ENCODE measurements at places on chromosomes 1 and 21.

DNA sequence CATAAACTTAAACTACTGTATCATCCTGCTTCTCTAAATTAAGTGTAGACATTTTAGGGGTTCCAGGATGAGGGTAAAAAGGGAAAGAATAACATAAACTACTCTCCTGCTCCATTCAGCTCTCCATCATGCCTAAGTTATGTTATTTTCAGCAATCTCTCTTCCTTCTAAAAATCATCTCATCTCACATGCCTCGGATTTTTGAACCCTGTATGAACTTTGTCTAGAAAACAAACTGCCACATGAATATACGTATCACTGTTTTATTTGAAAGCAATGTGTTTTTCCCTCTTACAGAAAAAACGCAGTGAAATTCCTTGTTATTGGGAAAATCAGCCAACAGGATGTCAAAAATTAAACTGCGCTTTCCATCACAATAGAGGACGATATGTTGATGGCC is 32.6 kb downstream of the ZBED6 start:
- DNase-seq = no peak

GRCh38 chr1:203169770-203170520 is 5.7 kb downstream of the MYBPH start:
- DNase-seq = no peak

- peak; percentile 55 for DNase-seq
Measured at GRCh38 chr1:19582318-19582717, 61.8 kb upstream of the NBL1 start.

DNA sequence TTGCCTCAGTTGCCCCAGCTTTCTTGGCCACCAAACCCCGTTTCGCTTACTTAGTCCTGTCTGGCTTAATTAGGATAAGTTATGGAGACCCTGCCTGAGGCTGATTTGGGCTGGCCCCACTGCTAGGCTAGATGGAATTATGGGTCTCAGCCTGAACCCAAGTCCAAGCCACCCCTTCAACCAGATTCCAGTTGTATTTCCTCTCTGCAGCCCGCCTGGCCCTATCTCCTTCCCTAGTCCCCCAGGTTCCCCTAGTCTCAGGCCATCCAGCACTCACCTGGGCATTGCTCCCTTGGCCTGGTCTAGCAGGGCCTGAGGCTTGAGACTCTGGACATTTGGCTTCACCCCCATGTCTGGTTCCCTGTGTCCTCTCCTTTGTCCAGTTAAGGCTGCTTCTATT is 111.7 kb upstream of the IPO9 start:
- DNase-seq = no peak

GRCh38 chr1:176765608-176766007 is 302.6 kb downstream of the PAPPA2 start:
- DNase-seq = no peak

- no peak for DNase-seq
Measured at GRCh38 chr1:33460947-33461629, 11.4 kb upstream of the ZSCAN20 start.

DNA sequence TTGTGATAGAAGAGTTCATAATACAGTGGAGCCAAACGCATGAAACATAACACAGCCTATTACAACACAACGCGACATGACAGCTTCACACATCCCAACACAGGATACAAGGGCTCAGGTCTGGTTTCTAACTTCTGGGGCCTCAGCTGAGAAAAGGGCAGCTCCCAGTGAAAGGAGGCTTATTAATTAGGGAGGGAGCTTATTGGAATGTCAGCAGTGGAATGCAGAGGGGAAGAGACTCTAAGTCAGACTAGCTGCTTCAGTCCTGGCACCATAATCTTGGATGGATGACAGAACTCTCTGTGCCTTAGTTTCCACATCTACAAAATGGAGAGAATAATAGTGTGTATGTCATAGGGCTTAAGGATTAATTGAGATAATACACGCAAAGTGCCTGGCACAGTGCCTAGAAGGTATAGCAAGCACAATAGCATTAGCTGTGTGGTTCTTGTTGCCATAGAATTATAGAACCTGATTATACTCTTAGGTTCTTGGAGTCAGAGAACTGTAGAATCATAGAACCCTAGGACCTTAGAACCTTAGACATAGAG is 22.7 kb upstream of the SLC2A1 start:
- no peak for DNase-seq

DNA sequence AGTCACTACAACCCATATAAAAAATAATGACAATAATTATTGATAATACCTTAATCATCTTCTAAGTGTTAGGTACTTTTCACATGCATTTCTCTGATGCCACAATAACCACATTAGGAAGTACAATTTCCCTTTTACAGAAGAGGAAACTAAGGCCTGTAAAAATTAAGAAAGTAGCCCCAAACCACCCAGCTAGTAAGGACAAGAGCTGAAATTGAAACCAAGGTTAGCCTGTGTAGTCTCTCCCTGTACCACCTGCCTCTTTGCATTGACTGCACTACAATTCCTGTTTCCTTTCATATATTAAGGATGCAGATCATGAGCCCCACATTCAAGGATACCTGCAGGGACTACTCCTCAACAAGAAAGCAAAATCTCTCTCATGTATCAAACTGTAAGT is 288.8 kb downstream of the GPATCH2 start:
- no peak for DNase-seq

DNA sequence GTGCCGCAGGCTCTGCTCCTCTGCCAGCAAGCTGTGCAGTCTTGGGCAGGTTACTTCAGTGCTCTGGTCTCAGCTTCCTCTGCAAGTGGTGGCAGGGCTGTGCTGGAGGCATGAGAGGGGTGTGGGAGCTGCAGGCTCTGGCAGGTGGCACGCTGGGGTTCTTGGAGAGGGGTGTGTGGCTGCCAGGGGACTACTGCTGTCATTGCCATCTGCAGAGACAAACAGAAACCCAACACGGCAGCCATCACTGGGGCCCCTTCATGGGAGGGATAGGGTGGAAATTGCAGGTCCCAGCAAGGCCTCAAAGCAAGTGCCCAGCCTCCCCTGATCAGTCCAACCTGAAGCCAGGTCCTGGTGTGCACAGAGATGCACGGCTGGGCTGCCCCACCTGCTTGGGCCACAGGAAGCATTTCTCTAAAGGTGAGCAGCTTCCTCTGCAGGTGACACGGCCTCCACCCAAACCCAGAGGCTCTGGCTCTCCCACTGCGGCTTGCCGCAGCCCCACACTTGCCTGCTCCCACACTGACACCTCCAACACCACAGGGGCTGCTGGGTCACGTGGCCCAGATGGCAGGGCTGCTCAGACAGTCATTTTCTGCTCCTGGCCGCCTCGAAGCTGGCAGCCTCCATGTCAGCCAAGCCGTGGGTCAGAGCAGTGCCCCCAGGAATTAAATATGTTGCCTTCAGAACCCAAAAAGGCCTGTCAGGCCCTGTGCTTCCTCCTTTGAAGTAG is 4.1 kb upstream of the COL6A2 start:
- no peak for DNase-seq

DNA sequence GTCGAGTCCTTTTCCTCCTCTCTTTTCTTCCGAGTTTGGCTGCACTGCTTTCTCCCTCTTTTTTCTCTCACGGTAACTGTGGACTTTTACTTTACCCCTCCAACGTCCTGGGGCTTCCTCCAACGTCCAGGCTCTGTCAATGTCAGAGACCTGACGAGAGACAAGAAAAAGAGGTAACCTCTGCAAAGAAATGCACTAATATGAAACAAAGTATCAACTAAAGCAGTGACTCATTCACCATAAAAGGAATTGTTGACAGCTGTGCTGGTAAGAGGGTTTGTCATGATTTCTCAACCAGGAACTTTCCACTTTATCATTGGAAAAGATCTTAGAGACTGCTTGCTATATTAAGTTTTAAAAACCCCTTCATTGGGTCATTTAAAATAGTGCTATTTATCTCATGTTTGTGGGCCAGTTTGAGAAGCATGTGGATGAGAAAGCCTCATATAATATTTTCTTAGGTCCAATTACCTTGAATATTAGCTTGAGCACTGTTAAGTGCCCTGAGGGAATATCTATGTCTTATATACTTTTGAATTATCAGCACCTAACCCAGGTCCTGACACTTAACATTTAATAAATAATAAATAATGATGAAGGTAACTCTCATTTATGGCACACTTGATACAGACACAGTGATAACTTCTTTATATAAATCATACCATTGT is at the start of gene GBP2:
TSS of gene GBP2 (minus strand) at position 202 of the 668 bp plus-strand sequence. CDS start 4,148 bp downstream, outside the sequence.
- no peak for DNase-seq

DNA sequence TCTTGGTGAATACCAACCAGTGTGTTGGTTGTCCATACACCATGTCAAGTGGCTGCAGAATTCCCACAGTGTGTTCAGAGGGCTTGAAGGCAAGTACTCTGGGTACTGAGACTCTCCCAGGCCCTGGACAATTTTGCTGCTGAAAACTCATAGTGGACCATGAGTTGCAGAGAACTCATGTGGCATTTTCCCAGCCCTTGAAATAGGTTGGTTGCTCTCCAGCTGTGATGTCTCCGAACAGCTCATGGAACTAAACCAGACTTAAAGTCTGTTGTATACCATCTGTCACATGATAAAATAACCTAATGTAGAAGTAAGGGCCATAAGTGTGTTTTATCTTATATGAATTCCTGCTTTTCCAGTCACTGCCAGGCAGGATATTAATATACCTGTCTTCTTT is 67.8 kb downstream of the RGS2 start:
- no peak for DNase-seq

DNA sequence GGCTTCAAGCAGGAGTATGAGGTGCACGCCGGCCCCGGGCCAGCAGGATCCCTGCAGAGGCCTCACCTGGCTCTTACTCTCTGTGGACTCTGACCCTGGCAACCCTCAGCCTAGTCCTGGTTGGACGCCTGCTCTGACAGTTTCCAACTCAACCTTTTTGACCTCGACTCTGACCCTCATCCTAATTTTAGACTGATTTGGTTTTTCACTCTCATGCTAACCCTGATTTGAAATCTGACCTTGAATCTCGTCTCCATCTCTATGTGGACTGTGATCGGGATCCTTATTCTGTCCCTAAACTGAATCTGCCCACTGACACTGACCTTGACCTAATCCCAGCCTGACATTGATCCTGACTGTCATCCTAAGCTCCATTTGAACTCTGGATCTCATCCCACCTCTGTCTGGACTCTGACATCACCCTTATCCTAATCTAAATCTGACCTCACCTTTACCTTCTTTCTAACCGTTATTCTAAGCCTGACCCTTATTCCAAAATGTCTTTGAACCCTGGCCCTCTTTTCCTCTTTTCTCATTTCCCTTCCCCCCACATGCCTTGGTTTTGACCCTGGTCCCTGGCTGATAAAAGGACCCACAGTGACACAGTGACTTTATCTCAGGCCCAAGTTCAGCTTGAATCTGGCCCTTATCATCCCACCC is 67.8 kb downstream of the PTPRU start:
- no peak for DNase-seq

Data from stimulated activated CD8-positive, alpha-beta memory T cell treated with anti-CD3 and anti-CD28 coated beads, Interleukin-15, amount 100 ng/mL, for 24 hours (primary cell).